ENCODE measurements at places on chromosomes 7 and 10.

DNA sequence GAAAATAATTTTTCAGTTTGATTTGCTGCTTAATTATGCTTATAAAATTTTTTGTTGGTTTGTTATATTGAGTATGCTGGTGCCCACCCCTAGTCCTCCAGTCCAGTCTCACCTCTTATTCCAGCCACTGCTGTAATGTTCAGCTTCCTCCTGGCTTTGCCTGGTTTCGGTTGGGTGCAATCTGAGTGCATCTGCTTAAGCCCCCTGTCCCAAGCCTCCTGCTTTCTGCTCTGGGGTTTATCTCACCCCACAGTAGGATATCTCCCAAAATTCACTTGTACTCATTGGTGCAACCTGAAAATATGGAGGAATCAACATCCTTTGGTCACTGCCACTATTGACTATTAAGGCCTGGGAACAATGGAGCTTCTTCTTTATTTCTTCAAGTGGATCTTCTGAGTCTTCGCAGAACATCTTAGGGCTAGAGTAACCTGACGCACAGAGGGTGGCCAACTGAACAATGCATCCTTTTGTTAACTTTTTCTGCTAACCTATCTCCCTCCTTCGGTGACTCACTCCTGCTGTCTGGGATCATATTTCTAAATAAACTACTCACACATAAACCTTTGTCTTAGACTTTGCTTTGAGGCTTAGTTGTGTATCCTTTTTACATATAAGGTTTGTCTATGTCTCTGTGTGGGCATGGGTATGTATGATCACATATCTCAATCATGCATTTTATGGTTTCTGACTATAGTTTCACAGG is 19.1 kb upstream of the SOSTDC1 start:
- H3K4me1 ChIP-seq: no peaks in the 10 kb centered on the region
- H3K36me3 ChIP-seq: no peaks in the 10 kb centered on the region
- no peak overlapping the region for H3K27ac ChIP-seq
- H3K27me3 ChIP-seq: no peaks in the 10 kb centered on the region

DNA sequence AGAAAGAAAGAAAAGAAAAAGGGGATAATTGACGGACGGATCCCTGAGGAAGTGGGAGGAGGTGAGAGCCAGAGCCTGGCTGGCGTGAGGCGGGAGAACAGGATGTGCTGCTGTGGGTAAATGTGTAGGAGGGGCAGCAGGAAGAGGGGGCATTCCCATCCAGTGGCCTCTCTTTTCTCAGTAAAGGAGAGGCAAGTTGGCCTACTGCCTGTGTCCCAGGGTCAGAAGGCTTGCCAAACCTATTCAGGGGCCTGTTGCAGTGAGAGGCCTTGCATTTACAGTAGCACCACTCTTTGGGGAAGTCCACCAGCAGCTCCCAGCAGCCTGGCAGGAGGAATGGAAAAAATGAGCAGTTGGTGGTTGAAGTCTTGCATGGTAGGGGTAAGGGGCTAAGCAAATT is 26.6 kb upstream of the ASCC1 start:
- H3K36me3 ChIP-seq: no peaks in the 10 kb centered on the region
- peak overlapping the region; percentile 10 for H3K27ac ChIP-seq
- DNase-seq: no peak

GRCh38 chr10:70899096-70899495 is 10.7 kb upstream of the PCBD1 start:
- no peak overlapping the region for H3K27ac ChIP-seq
- no peak overlapping the region for H3K4me3 ChIP-seq
- peaks cover 4% of the 10 kb centered on the region for H3K4me1 ChIP-seq
- no peak for DNase-seq
- H3K36me3 ChIP-seq: no peaks in the 10 kb centered on the region

DNA sequence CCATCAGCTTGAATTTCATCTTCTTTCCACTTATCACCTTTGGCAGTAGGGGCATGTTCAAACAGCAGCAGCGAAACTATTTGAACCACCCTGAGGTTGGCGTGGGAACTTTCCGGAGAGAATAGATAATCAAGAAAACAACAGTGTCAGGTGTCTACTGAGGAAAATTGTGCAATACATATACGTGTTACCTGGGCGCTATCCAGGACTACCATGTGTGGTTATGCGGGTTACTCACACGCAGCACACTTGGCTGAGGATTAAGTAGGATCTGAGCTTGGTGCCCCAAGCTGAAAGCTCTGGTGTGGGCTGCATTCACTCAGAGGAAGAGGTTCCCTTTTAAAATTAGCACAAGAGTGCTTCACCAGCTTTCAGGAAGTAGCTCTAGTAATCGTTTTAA is 8.8 kb upstream of the ABI1 start:
- peaks cover 7% of the 10 kb centered on the region for H3K27me3 ChIP-seq
- H3K4me1 ChIP-seq: peaks cover 17% of the 10 kb centered on the region
- H3K4me3 ChIP-seq: peak overlapping the region; percentile 45
- DNase-seq: peak; percentile 35
- peak overlapping the region; percentile 11 for H3K27ac ChIP-seq

DNA sequence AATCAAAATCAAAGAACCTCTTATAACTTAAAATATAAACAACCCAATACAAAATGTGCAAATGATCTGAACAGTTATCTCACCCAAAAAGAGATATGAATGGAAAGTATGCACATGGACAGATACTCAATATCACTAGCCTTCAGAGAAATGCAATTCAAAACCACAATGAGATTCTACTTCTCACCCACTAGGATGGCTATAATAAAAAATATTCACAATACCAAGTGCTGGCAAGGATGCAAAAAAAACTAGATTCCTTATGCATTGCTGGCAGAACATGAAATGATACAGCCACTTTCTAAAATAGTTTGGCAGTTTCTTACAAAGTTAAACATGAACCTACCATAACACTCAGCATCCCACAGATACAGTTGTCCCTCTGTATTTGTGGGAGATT is 130.1 kb upstream of the LRRN3 start:
- no peak overlapping the region for H3K27ac ChIP-seq
- peaks cover 2% of the 10 kb centered on the region for H3K36me3 ChIP-seq
- no peaks in the 10 kb centered on the region for H3K27me3 ChIP-seq
- H3K4me3 ChIP-seq: no peak overlapping the region
- peaks cover 4% of the 10 kb centered on the region for H3K4me1 ChIP-seq

GRCh38 chr7:2559283-2559950 is 638 bp downstream of the IQCE start:
- H3K27me3 ChIP-seq: no peaks in the 10 kb centered on the region
- DNase-seq: peak; percentile 57
- no peaks in the 10 kb centered on the region for H3K36me3 ChIP-seq
- peaks cover 20% of the 10 kb centered on the region for H3K4me1 ChIP-seq
- H3K4me3 ChIP-seq: peak overlapping the region; percentile 86

All from activated T-cell treated with anti-CD3 and anti-CD28 coated beads, Interleukin-2, amount 50 U/mL, for 72 hours (primary cell).